ENCODE measurements at places on chromosomes 5 and 9.

- DNase-seq = no peak
Measured at GRCh38 chr5:80234116-80234948, 21.5 kb downstream of the SERINC5 start.

- no peak for DNase-seq
Measured at GRCh38 chr5:118597543-118597942, 390.8 kb downstream of the DTWD2 start.

DNA sequence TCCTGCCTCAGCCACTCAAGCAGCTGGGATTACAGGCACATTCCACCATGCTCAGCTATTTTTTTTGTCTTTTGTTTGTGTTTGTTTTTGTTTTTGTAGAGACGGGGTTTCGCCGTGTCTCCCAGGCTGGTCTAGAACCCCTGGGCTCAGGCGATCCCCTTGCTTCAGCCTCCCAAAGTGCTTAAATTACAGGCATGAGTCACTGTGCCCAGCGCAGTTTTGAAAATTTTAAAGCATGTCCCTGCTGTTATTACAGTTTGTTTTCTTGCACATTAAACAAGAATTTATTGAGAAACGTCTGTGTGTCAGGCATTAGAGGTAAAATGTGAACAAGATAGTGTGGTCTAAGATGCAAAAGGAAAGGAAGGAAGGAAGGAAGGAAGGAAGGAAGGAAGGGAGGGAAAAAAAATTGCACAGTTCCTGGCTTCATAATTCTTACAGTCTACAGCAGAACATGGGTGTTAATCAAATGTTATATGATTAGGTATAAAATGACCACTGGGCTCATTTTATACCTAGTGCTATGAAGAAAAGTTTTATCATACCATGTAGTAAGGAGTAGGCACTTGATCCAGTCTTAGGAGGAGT, 205.4 kb downstream of the SNX18 start:
- DNase-seq = peak; percentile 31

- no peak for DNase-seq
Measured at GRCh38 chr9:76793784-76794431, 29.7 kb downstream of the PCA3 start.

DNA sequence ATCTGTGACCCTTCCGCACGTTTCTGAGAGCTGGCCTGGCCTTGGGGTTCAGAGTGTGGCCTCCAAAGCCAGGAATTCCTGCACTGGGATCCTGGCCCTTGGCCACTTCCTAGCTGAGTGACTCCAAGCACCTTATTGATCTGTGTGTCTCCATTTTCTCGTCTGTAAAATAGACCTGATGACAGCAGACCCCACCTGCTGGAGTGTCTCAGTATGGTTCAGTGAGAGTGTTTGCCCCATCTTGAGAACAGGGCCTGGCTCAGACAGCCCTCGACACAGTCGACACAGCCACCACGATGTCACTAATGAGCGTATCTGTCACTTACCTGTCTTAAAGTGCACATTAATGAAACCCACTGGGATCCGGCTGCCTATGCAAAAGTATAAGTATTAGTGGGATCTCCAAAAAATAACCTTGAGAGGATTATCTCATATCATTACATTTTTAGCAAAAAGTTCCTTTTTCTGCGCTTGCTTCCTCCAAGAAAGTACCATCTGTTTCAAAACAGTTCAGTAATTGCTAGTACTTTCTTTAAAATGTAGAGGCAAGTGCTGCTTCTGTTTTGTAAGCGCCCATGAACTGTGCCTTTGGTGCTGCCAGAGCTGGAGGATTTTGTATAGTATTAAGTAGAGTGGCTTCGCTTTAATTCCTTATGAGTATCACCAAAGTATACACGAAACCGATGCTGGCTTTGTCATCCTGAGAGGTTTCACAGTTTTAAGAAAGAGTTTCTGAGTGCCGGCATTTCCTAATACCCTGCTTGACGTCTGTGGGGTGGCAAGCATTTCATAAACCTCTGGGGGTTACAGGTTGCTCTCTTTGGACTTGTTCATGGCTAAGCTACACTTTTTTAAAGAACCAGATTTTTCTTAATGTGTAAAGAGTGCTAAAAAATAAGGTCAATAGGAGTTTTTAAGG, 31.7 kb downstream of the UBE2QL1 start:
- DNase-seq = no peak
